ENCODE measurements at places on chromosomes 13 and 19.

DNA sequence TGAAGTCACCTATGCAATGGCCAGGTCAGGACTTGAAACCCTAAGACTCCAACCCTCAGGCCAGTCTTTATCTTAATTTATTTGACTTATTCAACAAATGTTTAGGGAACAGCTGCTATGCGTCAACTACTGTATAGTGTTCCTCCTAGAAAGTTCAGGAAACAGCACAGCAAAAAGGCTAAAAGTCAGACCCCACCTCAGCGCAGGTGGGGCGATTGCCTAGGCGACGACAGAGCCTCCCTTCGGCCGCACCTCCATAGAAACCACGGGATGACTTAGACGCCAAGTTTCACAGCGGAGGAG, 502 bp downstream of the VRK3 start:
- DNase-seq, result no peak

- no peak for DNase-seq
Observed at GRCh38 chr13:98985591-98985990, 7.7 kb upstream of the DOCK9 start.

DNA sequence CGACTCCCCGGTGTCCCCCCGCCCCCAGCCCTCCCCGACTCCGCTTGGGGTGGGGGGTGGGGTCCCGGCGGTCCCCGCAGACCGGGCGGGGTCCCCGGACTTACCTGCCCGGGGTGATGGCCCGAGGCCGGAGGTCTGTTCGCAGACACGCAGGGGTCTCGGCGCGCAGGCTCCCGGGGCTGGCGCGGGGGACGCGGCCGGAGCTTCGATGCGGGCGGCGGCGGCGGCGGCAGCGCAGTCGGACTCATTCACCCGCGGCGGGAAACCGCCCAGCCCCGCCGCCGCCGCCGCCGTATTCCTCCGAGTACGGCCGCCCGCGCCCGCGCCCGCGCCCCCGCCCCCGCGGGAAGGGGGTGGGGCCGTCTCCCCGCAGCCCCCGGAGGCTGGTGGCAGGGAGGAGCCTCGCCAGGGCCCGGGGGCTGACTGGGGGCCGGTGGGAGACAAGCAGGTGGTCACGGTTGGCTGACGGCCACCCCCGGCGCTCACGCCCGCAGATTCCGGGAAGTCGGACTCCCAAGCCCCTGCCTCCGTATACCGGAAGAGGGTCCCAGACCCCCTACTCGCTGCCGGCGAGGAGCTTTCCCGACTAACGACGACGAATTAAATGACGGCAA, at the start of gene C2CD4C:
Gene C2CD4C (minus strand): TSS at position 246 of the 614 bp plus-strand sequence. CDS start 786 bp downstream, outside the sequence.
- DNase-seq, result no peak

- DNase-seq, result no peak
Observed at GRCh38 chr19:15201374-15202023, 704 bp upstream of the NOTCH3 start.

DNA sequence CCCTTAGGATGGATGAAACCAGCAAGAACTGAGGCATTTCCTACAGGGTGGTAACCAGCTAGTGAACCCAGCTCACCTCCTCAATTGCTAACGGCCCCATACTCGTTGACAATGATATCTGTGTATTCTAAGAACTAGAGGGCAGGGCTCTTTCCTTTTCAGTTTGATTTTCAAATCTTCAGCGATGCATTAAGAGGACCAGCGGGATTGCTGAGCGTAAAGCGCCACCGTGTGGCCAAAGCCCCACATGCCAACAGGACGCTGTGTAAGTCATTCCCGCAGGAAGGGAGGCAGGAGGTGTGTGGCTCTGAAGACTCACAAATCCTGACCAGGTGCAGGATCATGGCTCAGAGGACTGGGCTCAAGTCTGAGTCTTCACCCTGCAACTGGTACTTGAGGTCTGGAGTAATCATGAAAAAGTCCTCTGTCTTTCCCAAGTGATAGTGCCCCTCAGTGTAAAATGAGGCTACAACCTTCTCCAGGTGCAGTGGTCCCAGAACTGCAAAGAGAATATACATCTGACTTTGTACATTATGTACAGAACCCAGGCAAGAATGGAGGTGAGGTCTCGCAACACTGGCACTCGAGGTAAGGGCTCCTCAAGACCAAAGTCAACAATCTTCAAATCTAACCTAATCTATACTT, 40.9 kb downstream of the C13orf42 start:
- DNase-seq, result peak; percentile 79

GRCh38 chr13:21964686-21965085, 293.8 kb downstream of the FGF9 start:
- no peak for DNase-seq

DNA sequence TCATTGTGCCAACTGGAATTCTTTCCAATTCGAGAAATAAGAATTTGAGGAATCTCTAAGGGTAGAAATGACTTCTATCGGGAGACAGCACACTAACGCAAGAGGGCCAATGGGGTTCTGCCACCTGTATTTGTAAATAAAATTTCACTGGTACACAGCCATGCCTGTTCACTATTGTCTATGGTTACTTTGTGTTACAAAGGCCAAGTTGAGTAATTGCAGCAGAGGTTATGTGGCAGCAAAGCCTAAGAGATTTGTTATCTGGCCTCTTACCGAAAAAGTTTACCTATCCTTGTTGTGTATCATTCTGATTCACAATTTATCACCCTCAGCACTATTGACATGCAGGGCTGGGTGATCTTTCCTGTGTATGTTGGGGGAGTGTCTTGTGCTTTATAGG, 278.0 kb downstream of the KLF5 start:
- no peak for DNase-seq

GRCh38 chr13:29476046-29476445, 119.4 kb downstream of the SLC7A1 start:
- no peak for DNase-seq

GRCh38 chr13:30037306-30037705, 186.9 kb upstream of the UBL3 start:
- DNase-seq, result no peak

GRCh38 chr13:46490129-46490528, 62.8 kb upstream of the LRCH1 start:
- no peak for DNase-seq

DNA sequence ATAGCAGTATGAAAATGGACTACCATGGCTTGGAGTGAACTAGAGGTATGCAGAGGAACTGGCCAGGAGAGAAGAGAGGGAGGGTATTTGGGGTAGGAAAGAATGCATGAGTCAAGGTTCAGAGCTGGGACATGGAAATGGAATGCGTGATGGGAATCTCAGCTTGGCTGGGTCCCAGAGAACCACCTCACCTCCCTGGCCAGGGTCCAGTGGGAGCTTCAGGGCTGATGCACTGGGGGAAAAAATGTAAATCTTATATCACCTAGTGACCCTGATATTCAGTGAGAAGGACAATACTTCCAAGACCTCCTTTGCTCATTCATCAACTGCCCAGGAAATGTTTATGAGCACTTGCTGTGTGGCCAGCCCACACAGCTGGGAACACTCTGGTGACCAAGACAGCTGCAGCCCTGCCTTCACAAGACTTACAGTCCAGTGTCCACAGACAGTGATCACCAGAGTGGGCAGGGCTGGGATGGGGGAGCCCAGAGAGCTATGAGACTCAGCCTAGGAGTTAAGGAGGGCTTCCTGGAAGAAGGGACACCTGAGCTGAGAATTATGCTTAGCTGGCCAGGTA, 12.8 kb downstream of the IGSF23 start:
- DNase-seq, result peak; percentile 89

- no peak for DNase-seq
Observed at GRCh38 chr19:19485998-19486290, 29.4 kb downstream of the TSSK6 start.

GRCh38 chr13:31014456-31014855, 82.0 kb downstream of the TEX26 start:
- DNase-seq, result no peak

DNA sequence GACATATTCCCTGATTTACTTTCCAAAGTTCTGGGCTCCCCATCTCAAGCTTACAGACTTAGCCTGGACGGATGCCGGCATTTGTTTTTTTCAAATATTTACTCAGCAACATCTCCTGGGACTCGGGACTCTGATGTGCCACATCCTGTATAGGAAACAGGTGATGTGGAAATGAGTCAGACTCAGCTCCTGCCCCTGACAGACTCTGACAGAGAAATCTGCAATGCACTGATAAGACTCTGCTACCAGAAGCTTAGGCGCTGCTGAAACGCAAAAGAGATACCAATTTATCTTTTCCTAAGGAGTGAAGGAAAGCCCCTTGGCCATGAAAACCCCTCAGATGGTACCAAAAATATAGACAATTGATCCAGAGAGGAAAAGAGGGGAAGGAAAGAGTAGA, 16.2 kb downstream of the LAIR2 start:
- DNase-seq, result no peak

DNA sequence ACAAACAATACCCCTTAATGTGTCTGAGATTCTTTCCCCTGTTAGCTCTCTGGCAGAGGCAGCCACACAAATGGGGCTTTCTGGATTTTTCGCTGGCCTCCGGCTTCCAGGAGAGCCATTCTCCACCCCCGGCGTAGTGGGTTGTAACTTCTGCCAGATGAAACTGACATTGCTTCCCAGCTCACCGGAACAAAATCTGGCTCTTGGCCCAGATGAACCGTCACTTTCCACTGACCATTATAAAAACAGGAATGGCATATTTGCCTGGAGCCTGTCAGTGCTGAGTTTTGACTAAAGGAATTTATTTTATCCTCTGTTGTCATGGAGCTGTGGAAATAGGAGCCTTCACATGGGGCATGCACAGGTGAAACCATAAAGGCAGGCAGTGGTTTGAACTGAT, 120.6 kb upstream of the GPR12 start:
- DNase-seq, result no peak

DNA sequence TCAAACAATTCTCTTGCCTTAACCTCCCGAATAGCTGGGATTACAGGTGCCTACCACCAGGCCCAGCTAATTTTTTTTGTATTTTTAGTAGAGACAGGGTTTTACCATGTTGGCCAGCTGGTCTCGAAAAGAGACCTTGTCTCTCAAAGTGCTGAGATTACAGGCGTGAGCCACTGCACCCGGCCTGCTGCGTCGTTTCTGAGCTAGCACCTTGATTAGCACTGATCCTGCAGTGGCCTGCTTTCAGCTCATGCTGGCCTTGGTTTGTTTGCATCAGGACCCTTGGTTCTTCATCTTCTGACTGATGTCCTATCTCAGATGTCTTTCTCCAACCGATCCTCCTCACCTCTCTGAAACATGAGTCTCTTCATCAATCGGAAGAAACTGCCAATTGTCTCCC, 4.9 kb upstream of the TFDP1 start:
- no peak for DNase-seq

GRCh38 chr13:66335626-66336025, 894.5 kb downstream of the PCDH9 start:
- no peak for DNase-seq

DNA sequence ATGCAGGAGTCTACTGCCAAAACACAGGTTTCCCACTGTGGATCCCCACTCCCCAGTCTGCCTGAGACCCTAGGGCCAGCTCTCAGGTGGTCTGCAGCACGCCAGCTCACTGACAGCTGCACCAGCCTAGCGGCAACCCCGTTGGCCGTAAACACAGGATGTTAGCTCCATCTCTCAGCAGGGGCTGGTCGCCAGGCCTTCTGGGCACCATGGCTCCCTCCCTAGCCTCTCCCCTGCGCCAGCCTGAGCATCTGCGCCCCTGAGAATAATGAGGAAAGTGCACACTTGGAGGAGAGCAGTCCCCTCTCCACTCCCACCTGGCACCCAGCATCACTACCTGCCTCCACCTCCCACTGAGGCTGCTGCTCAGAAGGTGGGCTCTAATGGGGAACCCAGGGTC, 20.8 kb upstream of the EPHX3 start:
- DNase-seq, result no peak

DNA sequence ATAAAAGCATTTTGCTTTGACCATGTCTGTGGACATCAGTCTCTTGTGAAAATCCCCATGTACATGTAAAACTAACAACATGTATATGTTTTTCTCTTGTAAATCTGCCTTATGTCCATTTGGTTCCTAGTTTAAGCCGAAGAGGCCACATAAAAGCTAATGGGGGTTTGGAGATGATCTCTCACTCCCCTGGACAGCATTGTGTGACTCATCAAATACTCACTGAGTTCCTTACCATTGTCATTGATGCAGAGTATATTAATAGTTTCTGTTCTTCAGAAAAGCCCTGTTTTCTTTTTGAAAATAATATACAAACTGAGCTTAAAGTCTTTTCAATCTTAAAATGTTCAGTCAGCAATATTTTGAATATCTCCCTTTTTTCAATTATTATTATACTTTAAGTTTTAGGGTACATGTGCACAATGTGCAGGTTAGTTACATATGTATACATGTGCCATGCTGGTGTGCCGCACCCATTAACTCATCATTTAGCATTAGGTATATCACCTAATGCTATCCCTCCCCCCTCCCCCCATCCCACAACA, 536.7 kb upstream of the HTR2A start:
- no peak for DNase-seq

GRCh38 chr13:99969919-99970650, 1.5 kb downstream of the ZIC5 start:
- no peak for DNase-seq

DNA sequence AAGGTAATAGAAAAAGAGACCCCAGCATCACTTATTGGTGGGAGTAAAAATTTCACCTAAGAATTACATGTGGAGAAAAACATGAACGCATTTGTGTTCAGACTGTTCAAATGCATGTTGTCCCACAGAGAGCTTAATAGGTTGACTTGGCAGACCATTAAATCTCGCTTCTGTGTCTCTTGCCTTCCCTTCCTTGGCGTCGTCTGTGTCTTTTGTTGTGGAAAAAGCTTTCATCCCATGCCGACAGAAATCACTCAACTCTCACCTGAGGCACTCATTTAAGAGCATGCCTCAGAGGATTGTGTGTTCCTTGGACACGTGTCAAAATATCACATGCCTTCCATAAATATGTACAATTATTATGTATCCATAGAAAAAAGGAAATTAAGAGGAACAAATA, 24.4 kb upstream of the CACNA1A start:
- no peak for DNase-seq

DNA sequence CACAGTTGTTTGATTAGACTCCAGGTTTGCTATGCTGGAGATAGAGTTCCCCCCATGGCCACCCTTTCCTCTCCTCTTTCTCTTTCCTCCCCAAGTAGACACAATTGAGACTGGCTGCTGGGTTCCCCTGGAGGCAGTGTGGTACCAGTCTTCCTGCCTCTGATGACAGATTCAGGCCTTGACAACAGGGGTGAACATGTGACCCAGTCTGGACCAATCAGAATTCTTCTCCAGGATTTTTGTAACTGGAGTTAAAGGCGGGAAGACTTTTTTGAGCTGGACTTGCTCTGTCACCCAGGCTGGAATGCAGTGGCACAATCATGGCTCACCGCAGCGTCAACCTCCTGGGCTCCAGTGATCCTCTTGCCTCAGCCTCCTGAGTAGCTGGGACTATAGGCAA, 48.7 kb downstream of the CCNE1 start:
- no peak for DNase-seq

- DNase-seq, result no peak
Observed at GRCh38 chr19:45463241-45463640, 4.6 kb upstream of the FOSB start.

GRCh38 chr13:23500849-23501248, 67.3 kb upstream of the SACS start:
- peak; percentile 89 for DNase-seq
